ENCODE measurements at places on chromosomes 7 and 10.
A peak's percentile ranks its signal among the peaks of the same experiment; 100 is the strongest.

DNA sequence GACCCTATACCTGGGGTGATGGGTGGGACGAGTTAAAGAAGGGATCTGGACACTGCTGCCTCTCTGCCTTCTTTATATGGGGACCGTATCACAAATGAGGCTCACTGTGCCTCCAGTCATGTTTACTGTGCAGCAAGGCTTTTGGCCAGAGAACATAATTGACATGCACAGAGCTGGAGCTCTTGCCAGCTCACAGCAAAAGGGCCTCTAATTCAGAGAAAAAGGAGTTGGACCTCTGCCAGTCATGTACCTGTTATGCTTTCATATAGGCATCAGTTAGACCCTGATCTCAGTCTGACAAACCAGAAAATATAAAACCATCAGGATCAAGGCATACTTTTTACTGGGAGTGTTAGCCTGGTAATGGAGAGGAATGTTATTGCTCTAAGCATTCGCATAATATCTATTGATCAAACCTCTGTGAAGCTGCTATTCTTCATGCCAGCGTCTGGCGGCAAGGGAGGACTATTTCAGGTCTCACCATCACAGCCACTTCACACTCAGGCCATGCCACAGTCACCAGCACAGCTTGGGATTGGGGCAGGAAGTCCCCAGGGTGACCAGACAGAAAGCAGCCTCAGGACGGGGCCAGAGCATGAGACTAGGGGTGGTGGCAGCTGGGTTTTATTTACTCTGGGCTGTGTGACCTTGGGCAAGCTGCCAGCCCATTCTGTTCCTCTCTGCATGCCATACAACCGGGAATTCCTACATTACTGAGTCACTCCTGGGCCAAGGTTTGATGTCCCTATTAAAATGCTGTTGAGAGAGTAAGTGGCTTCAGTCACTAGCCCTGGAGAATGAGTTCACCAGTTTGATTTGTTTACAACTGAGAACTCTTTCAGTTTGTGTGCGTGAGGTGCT, 90.1 kb downstream of the NPSR1 start:
- DNase-seq, result no peak

GRCh38 chr10:107918171-107918570, 753.7 kb upstream of the SORCS1 start:
- DNase-seq, result no peak

DNA sequence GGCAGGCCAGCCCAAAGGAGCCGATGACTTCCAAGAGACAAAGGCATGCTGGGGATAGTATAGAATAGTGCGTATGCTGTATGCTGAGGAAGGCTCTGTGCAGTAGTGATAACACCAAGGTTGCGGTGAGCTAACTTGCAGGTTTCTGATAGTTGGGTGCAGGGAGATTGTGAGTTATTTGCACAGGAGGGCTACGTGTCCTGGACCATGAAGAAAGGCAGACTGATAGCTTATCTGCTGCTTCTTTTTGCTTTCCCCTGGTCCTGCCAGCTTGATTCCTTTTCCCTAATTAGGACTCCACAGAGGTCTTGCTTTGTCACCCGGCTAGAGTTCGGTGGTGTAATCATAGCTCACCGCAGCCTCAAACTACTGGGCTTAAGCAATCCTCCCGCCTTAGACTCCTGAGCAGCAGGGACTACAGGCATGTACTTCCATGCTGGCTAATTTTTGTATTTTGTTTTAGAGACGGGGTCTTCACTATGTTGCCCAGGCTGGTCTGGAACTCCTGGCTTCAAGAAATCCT, 43.9 kb upstream of the ARHGAP12 start:
- no peak for DNase-seq

- no peak for DNase-seq
Observed at GRCh38 chr10:132461103-132461682, 64.2 kb downstream of the PWWP2B start.

DNA sequence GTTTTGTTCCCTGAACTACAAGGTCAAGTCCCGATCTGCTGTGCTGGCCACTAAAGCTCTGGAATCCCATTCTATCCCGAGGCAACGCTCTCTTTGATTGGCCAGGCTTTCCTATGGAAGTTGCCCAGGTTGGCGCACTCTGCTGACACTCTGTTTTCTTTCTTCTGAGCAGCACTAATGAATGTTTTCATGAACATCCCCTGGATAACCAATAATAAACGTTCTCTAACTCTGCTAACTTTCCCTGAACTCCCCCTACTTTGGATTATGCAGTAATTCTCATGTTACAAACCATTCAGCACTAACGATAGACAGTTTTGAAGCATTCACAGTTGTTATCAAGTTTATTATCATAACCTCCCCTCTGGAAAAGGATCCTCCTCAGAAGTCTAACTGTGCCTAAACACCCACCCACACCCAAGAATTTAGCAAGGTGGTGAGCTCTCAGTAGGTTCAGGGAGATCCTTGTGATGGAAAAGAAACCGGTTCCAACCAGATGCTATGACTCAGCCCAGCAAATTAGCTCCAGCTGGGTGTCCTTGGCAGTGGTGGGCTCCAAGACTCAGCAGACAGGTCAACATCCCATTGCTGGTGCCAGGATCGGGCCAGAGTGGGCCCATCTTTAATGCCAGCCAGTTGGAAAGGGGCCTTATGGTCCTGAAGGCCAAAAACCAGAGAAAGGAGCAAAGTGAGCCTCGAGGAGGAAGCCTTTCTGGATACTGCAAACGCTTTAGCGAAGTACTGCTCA, 68.4 kb downstream of the CREB3L2 start:
- DNase-seq, result no peak

DNA sequence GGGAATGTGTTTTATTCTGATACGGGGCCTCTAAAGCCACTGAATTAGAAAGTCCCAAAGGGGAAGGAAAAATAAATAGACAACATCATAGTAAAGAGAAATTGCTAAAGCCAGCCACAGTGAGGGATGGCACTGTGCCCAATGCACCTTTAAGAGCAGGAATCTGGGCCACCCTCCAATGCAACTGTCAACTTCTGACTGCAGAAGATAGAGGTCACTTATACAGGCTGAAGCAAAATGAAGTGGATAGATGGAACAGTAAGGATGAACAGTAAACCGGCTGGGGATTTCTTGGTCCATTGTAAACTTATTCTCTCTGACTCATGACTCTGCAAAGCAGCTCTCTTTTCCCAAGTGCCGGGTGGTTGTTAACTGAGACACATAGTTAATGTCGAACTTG, 54.0 kb upstream of the KCNIP2 start:
- no peak for DNase-seq

GRCh38 chr10:8060010-8060703, 5.7 kb downstream of the GATA3 start:
- DNase-seq, result peak; percentile 92

- no peak for DNase-seq
Observed at GRCh38 chr7:66669496-66669895, 40.8 kb downstream of the KCTD7 start.

GRCh38 chr10:103649654-103650423, 156.3 kb downstream of the NEURL1 start:
- no peak for DNase-seq

GRCh38 chr10:42975005-42975493, 101.8 kb upstream of the RET start:
- no peak for DNase-seq

GRCh38 chr7:131076711-131077181, 250.9 kb upstream of the MKLN1 start:
- no peak for DNase-seq

GRCh38 chr10:74821501-74821900, 4.9 kb upstream of the KAT6B start:
- no peak for DNase-seq

DNA sequence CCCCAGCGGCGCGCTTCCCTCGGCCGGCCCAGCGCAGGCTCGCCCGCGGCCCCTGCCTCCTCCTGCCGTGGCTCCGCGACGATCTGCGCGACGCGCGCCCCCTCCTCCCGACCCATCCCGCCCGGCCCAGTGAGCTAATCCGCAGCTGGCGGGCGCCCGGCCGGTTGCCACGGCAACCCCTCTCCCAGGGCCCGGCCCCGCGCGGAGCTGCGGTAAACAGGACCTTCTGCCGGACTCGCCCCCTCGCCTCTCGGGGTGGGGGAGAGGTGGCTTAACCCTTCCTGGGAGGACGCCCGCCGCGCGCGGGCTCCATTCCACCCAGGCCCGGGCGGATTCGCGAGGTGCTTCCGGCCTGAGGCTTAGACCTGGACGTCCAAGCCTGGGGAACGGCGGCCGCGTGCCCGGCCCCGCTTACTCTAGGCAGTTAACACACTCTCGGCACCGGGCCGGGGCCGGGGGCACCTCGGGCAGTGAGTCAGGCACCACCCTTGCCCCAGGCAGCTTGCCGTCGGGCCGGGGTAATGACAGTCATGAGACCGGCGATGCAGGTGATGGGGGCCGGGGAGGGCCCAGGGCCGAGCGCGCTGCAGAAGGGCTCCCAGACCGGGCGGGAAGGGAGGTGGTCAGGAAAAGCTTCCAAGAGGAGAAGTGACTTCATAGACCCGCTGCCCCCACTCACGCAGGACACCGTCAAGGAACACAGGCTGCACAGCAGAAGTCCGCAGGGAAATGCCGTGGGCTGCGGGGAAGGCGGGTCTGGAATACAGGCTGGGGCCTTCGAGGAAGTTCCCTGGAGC, at the start of gene DENND2A:
DENND2A (minus strand) TSS at position 87 of the 797 bp plus-strand sequence. CDS start 38,416 bp downstream, outside the sequence.
- no peak for DNase-seq

DNA sequence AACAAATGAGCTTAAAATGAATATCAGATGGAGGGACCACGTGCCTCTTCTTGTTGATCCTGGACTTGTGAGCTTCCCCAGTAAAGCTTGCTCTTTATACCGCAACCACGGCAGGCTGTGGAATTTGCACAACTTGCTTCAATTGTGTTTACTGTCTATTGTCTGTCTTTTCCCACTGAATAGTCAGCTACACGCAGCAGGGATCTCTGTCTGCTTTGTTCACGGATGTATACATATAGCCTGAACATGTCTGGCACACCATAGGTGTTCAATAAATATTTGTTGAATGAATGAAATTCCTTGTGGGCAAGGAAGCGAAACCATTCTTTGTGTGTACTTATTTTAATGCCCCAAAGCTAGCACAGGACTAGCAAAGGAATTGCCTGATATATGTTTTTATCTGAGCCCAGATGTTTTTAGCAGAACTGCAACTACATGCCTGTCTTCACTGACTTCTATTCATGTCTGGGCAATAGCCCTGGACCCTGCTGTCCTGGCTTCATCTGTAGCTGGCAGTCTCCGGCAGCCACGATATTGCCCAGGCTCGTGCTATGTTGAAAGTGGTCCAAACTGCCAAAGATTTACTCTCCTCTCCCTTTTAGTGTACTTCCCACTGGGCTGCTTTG, 29.9 kb upstream of the IFRD1 start:
- DNase-seq, result no peak

- no peak for DNase-seq
Observed at GRCh38 chr7:155669717-155670505, 25.4 kb downstream of the RBM33 start.

GRCh38 chr7:99622596-99622995, 5.8 kb downstream of the ZSCAN25 start:
- DNase-seq, result no peak

- no peak for DNase-seq
Observed at GRCh38 chr10:88980247-88980646, 10.4 kb upstream of the FAS start.

- DNase-seq, result no peak
Observed at GRCh38 chr7:31955021-31955420, 115.2 kb downstream of the PDE1C start.

GRCh38 chr7:42285383-42285824, 48.4 kb upstream of the GLI3 start:
- no peak for DNase-seq

GRCh38 chr10:58531084-58531695, 18.5 kb downstream of the BICC1 start:
- DNase-seq, result peak; percentile 74

DNA sequence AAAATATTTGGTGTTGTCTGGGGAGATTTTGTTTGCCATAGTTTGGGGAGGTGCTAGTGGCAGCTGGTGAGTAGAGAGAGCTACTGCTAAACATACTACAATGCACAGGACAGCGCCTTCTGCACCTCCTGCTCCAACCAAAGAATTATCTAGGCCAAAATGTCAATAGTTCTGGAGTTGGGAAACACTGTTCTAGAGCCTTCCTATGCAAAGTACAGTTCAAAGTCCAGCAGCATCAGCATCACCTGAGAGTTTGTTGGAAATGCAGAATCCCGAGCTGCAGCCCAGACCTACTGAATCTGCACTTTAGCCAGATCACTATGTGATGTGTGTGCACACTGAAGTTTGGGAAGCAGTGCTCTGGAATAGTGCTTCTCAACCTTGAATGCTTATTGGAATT, 290.7 kb downstream of the TCF7L2 start:
- DNase-seq, result no peak

DNA sequence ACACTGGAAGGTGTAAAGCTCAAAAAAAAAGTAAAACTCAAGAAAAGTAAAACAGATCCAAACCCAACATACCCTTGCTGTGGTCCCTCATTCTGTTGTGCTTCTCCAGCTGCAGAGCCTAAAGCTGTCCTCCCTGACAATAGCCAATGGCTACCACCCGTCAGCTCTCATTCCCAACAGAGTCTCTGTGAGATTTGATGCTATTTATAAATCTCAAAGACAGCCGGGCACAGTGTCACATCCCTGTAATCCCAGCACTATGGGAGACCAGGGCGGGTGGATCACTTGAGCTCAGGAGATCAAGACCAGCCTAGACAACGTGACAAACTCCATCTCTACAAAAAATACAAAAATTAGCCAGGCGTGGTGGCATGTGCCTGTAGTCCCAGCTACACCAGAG, 116.0 kb downstream of the KMT2E start:
- DNase-seq, result no peak

DNA sequence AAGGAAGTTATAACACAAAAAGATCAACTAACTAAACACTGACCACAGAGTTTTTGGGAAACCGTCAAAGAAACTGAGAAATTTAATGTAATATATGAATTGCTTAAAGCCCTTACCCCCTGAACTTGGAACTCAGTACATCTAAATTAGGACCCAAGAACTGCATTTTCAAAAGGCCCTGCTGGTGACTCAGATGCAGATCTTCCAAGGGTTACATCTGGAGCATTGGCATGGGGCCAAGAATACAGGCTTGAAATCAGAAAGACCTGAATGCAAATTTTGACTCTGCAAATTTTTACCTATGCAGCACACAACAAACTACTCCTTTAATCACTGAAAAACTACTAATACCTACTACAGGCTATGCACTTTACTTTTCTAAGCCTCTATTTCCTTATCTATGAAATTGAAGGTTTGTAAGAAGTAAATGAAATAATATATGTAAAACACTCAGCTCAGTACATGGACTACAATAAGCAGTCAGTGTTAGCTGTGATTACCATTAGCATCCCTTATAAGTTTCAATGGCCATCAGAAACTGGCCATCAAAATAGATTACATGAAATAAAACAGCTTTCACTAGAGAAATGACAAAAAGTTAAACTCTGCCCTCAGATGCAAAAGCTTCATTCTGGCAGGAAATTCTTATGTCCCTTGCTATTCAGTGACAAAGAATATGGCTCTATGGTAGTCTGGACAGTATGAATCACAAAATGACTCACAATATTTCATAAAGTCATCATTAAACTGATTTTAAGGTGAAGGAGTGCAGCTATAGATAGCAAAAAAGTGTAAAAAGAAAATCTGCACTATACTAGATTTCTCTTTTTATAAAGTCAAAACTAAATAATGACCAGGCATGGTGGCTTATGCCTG, 43.6 kb downstream of the NSUN6 start:
- peak; percentile 8 for DNase-seq

Measured in activated CD4-positive, alpha-beta T cell treated with anti-CD3 and anti-CD28 coated beads, Interleukin-2, amount 50 U/mL, for 16 hours (primary cell).